ENCODE measurements at places on chromosomes 13 and 19.

DNA sequence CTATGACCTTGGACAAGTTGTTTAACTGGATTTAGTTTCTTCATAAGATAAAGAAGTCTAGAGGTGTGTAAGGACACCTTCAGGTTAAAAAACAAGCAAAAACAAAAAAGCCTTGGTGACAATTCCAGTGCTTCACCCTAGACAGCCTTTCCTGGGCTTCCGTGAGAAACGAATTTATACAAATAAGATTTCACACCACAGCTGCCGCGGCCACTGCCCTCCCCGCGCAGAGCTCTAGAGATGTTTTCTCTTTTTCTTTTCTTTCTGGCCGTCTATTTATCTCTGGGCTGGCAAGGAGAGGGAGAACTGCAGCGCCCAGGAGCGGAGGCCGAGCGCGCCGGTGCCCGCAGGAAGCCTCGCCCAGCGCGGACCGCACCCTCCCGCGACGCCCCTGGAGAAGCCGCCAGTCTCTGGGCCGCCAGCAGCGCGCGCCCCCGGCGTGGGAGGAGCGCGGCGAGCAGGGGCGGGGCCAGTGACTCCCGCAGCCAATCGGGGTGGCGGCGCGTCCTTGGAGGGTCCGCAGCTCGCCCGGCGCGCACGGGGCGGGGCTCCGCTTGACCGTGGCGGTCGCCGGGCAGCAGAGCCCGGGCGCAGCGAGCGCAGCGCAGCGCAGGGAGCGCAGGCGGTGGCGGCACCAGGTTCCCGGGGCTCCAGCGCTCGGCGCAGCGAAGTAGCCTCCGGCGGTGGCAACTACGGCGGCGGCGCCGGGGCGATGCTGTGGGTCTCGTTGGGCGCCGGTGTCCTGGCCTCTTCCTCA lies 107.0 kb downstream of the RXFP2 start:
- H3K27ac ChIP-seq = peak overlapping the region; percentile 71
- peaks cover 3% of the 10 kb centered on the region for H3K4me1 ChIP-seq
- no peaks in the 10 kb centered on the region for H3K36me3 ChIP-seq
- peaks cover 24% of the 10 kb centered on the region for H3K27me3 ChIP-seq

- H3K4me3 ChIP-seq = no peak overlapping the region
- peaks cover 19% of the 10 kb centered on the region for H3K4me1 ChIP-seq
- DNase-seq = no peak
- H3K27me3 ChIP-seq = peaks cover 5% of the 10 kb centered on the region
- no peaks in the 10 kb centered on the region for H3K36me3 ChIP-seq
- H3K27ac ChIP-seq = no peak overlapping the region
Observed at GRCh38 chr13:40139896-40140520, 484.5 kb downstream of the COG6 start.

DNA sequence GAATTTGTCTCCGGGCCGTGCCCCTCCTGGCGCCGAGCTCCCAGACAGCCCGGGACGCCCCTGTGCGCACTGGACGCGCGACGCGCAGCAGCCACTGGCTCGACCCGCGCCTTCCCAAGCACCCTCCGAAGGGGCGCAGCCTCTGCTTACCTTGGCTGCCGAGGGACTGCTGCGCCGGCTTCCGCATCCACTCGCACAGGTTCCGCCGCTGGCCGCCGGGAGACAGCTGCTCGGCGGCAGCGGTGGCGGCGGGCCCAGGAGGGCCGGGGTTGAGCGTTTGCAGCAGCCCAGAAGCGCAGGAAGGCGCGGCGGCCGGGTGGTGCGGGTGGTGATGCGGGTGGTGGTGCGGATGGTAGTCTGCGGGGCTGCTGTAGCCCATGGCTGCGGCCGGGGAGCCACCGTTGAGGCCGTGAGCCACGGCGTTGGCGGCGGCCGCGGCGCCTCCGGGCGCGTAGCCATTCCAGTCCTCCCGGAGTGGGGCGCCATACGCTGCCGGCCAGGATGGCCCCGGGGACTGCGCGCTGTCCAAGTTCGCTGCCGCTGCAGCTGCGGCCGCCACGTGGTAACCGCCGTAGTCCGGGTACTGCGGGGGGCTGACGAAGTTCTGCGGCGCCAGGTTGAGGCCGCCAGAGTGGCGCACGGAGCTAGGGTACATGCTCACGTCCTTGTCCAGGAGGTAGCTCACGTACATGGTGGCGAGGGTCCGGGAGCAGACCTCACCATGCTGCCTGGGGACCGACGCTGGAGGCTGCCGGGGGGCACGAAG lies 616 bp downstream of the CDX2 start:
- H3K4me1 ChIP-seq = peaks cover 52% of the 10 kb centered on the region
- peak overlapping the region; percentile 42 for H3K27ac ChIP-seq
- DNase-seq = no peak
- H3K4me3 ChIP-seq = peak overlapping the region; percentile 66
- H3K36me3 ChIP-seq = no peaks in the 10 kb centered on the region
- peaks cover 94% of the 10 kb centered on the region for H3K27me3 ChIP-seq

GRCh38 chr13:79722885-79723445 lies 242.0 kb downstream of the NDFIP2 start:
- H3K27me3 ChIP-seq = no peaks in the 10 kb centered on the region
- no peak overlapping the region for H3K4me3 ChIP-seq
- no peaks in the 10 kb centered on the region for H3K4me1 ChIP-seq
- no peak overlapping the region for H3K27ac ChIP-seq
- H3K36me3 ChIP-seq = no peaks in the 10 kb centered on the region

DNA sequence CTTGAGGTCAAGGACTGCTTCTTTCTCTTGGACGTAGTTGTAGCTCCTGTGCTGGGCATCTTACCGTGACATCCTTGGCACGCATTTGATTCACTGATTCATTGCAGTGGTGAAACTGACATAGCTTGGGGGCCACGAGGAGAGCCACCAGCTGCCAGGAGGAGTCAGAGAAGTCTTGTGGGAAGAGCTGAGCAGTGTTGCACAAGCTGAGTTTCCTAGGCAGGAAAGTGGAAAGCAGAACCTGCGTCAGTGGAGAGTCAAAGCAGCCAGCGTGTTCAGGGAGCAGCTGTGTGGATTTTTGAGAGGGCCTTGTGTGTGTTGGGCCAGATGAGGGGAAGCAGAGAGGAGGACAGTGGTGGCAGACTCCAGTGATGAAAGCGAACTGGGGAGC lies 5.3 kb upstream of the GPR183 start:
- H3K27me3 ChIP-seq = no peaks in the 10 kb centered on the region
- H3K4me1 ChIP-seq = peaks cover 87% of the 10 kb centered on the region
- H3K4me3 ChIP-seq = peak overlapping the region; percentile 73
- H3K27ac ChIP-seq = peak overlapping the region; percentile 97
- DNase-seq = peak; percentile 72

GRCh38 chr19:54463531-54464043 lies at the start of gene LENG9:
Gene LENG9 (minus strand): TSS chr19:54463778. CDS start chr19:54463526, 252 bp downstream.
- peak; percentile 95 for DNase-seq
- H3K4me3 ChIP-seq = peak within 1 kb of the TSS; percentile 85
- H3K27me3 ChIP-seq = peaks cover under 1% of the 10 kb centered on the region
- H3K36me3 ChIP-seq = peaks cover 29% of the 10 kb centered on the region
- peaks cover 61% of the 10 kb centered on the region for H3K4me1 ChIP-seq
- H3K27ac ChIP-seq = peak within 1 kb of the TSS; percentile 93

- peak overlapping the region; percentile 94 for H3K4me3 ChIP-seq
- peak overlapping the region; percentile 93 for H3K27ac ChIP-seq
- H3K27me3 ChIP-seq = no peaks in the 10 kb centered on the region
- H3K36me3 ChIP-seq = peaks cover 9% of the 10 kb centered on the region
- peak; percentile 47 for DNase-seq
- peaks cover 32% of the 10 kb centered on the region for H3K4me1 ChIP-seq
Observed at GRCh38 chr19:4969772-4970531, 1.0 kb downstream of the KDM4B start.

- no peak for DNase-seq
- H3K4me3 ChIP-seq = no peak overlapping the region
- H3K4me1 ChIP-seq = no peaks in the 10 kb centered on the region
- H3K36me3 ChIP-seq = no peaks in the 10 kb centered on the region
- H3K27me3 ChIP-seq = no peaks in the 10 kb centered on the region
Observed at GRCh38 chr13:53126841-53127245, 98.2 kb downstream of the OLFM4 start.

- no peaks in the 10 kb centered on the region for H3K4me1 ChIP-seq
- no peak for DNase-seq
- no peaks in the 10 kb centered on the region for H3K27me3 ChIP-seq
- no peaks in the 10 kb centered on the region for H3K36me3 ChIP-seq
Observed at GRCh38 chr13:94073007-94073744, 406.3 kb downstream of the DCT start.

GRCh38 chr19:3061182-3062161 lies 823 bp downstream of the TLE5 start:
- H3K4me3 ChIP-seq = peak overlapping the region; percentile 85
- H3K27ac ChIP-seq = peak overlapping the region; percentile 88
- DNase-seq = peak; percentile 36
- H3K36me3 ChIP-seq = peaks cover 20% of the 10 kb centered on the region
- peaks cover 29% of the 10 kb centered on the region for H3K4me1 ChIP-seq
- H3K27me3 ChIP-seq = no peaks in the 10 kb centered on the region

GRCh38 chr19:10566658-10567410 lies 1.0 kb upstream of the KRI1 start:
- peak; percentile 53 for DNase-seq
- H3K36me3 ChIP-seq = peaks cover 6% of the 10 kb centered on the region
- H3K27me3 ChIP-seq = no peaks in the 10 kb centered on the region
- peaks cover 50% of the 10 kb centered on the region for H3K4me1 ChIP-seq
- H3K27ac ChIP-seq = peak overlapping the region; percentile 98

DNA sequence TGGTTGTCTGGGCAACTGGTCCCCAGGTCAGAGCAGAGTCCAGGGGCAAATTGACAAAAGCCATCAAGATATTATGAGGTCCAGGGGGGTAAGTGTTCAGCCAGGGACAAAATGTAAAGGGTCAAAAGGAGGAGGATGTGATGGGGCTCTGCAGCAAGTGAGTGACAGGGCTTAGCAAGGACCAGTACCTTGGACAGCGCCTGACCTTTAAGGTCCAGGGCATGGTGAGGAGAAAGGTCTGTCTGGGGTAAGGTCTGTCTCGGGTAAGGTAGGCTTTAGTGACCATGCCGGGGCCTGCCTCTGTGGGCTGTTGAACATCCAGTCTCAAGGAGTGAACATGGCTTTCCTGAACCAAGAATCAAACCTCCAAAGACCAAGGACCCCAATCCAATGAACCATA lies 6.3 kb upstream of the ZNF358 start:
- peaks cover 12% of the 10 kb centered on the region for H3K4me1 ChIP-seq
- no peak overlapping the region for H3K4me3 ChIP-seq
- no peak overlapping the region for H3K27ac ChIP-seq
- H3K36me3 ChIP-seq = peaks cover 4% of the 10 kb centered on the region
- no peak for DNase-seq
- H3K27me3 ChIP-seq = peaks cover 51% of the 10 kb centered on the region

DNA sequence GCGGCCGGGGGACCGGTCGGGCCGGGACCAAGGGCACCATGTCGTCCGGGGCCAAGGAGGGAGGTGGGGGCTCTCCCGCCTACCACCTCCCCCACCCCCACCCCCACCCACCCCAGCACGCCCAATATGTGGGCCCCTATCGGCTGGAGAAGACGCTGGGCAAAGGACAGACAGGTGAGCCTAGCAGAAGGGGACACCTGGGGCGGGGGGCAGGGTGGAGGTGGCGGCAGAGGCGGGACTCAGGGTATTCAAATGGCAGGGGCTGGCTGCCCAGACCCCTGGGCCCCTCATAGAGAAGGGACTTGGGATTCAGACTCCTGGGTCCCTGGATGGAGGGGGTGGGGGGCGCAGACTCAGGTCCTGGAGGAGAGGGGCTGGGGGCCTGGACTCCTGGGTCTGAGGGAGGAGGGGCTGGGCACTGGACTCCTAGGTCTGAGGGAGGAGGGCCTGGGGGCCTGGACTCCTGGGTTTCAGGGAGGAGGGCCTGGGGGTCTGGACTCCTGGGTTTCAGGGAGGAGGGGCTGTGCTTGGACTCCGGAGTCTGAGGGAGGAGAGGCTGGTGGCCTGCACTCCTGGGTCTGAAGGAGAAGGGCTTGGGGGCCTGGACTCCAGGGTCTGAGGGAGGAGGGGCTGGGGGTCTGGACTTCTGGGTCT lies 735 bp downstream of the BRSK1 start:
- peaks cover 15% of the 10 kb centered on the region for H3K27me3 ChIP-seq
- H3K4me3 ChIP-seq = no peak overlapping the region
- no peak overlapping the region for H3K27ac ChIP-seq
- H3K36me3 ChIP-seq = peaks cover 4% of the 10 kb centered on the region

DNA sequence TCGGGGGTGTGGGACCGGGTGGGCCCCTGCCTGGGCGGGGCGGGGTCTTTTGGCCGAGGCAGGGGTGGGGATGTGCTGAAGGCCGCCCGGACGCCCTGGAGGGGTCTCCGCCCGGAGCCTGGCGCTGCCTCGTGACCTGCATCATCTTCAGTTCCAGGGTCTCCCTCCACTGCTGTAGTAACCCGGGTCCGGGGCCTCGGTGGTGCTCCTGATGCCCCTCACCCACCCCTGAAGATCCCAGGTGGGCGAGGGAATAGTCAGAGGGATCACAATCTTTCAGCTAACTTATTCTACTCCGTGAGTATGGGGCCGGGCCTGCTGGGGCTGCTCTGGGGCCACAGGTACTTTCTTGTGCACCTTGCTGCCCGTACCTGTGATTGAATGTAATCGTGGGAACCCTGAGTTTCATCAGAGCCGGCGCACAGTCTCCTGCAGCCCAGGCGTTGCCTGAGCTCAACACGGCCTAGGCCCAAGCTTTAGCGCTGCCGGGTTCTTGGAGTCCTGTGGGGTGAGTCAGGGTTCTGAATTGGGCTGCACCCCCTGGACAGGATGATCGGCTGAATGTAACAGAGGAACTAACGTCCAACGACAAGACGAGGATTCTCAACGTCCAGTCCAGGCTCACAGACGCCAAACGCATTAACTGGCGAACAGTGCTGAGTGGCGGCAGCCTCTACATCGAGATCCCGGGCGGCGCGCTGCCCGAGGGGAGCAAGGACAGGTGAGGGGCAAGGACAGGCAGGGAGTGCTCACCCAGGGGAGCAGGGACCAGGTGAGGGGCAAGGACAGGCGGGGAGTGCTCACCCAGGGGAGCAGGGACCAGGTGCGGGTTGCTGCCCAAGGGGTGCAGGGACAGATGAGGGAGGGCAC lies 10.5 kb downstream of the PEAK3 start:
- DNase-seq = no peak
- H3K36me3 ChIP-seq = peaks cover 51% of the 10 kb centered on the region
- H3K4me3 ChIP-seq = peak overlapping the region; percentile 95
- H3K4me1 ChIP-seq = peaks cover 34% of the 10 kb centered on the region
- H3K27ac ChIP-seq = peak overlapping the region; percentile 92

GRCh38 chr13:95740979-95741320 lies 64.0 kb downstream of the DNAJC3 start:
- no peaks in the 10 kb centered on the region for H3K27me3 ChIP-seq
- peaks cover 38% of the 10 kb centered on the region for H3K36me3 ChIP-seq
- peaks cover 19% of the 10 kb centered on the region for H3K4me1 ChIP-seq
- DNase-seq = no peak

DNA sequence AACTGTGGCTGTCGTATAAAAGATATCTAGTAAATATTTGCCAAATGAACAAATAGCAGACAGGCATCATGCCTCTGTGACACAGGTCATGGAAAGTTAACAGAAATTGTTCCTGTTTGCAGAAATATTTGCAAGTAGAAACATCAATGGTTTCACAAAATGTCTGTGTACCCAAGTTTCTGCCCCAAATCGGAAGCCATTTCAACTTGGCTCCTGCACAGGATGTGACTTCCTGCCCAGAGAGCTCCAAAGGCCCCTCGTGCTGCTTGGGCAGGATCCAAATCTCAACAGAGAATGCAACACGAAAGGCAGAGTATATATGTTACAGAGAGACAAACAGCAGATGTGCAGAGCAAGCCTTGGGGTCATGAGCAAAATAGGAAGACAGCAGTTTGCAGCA lies 95.5 kb upstream of the SERP2 start:
- H3K27ac ChIP-seq = no peak overlapping the region
- no peak overlapping the region for H3K4me3 ChIP-seq
- H3K27me3 ChIP-seq = peaks cover 13% of the 10 kb centered on the region
- no peak for DNase-seq
- H3K4me1 ChIP-seq = peaks cover 60% of the 10 kb centered on the region

Measured in stimulated activated naive B cell treated with anti-CD40 and anti-IgM and Interleukin-4, amounts not matched to agents 10 μg/mL and 1 μg/mL and 100 μg/mL, for 72 hours (primary cell).